ENCODE measurements at places on chromosomes 13 and 19.
A peak's percentile ranks its signal among the peaks of the same experiment; 100 is the strongest.

DNA sequence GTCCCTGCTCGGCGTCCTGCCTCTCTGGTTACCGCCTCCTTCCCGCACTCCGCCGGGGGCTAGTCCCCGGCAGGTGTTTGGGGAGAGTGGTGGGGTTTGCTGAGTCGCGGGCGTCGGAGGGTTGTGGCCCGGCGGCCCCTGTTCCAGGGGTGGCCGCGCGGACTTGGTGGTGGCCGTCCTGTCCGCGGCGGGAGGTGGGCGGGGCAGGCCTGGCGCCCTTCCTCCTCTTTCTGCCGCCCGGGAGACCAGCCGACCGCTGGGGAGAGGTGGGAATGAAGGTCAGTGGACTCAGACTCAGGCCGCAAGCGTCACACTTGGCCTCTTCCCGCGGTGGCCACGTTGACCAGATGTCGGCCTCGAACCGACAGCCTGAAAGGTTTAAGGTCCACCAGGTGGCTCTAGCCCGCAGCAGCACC lies 61.8 kb downstream of the ZNF723 start:
- no peak for DNase-seq

- DNase-seq, result no peak
Observed at GRCh38 chr13:114311387-114311786, 2.9 kb upstream of the CHAMP1 start.

DNA sequence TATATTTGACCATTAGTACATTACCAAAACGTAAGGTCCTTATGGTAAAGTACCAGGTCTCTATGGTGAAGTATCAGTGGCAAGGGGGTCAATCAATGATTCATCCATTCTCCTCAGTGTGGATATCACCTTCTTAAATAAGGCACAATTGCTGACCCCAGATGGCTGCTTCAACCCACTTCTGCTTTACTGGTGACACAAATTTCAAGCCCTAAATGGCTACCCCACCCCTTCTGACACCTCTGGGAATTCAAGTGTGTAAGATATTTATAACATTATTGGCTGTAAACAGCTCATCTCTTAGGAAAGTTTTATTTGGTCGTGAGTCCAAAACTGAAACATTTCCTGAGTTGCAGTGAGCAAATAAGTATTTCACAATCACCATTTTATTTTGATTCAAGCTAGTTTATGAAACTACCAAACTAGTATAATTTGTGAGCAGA lies 7.9 kb upstream of the WBP4 start:
- DNase-seq, result no peak

DNA sequence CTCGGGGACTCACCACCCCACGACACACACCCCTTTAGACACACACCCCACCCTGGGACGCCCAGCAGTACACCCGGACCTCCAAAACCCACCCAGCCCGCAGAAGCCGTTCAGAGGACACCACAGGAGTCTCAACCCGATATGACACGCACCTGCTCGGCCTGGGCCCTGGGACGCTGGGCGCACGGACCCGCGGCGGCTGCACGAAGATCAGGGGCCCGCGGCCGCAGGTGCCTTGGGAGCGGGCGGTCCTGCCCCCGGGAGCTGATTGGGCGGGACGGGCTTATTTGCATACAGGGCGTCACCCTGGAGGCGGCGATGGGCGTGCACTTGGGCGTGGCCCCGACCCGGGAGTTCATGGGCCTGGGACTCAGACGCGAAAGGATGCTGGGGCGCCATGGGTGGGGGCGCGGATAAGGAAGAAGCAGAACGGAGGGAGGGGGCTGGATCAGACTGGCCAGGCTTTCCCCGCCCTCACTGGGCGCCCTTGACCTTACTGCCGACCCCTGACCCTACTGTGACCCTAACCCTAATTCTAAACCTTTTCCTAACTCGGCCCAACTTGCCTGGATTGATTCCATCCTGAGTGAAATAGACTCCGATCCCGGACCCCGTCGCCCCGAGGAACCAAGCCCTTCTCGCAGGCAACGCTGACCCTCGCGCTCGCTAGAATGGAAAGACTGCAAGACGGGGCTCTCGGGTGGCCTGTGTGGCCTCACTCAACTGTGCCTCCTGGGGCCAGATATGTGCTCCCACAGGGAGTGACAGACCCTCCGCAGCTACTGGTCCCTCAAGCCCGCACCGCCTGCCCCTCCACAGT lies at the start of gene MEF2B:
TSS of gene MEF2B (minus strand) at position 211 of the 820 bp plus-strand sequence. CDS start 19,528 bp downstream, outside the sequence.
- DNase-seq, result peak; percentile 75

DNA sequence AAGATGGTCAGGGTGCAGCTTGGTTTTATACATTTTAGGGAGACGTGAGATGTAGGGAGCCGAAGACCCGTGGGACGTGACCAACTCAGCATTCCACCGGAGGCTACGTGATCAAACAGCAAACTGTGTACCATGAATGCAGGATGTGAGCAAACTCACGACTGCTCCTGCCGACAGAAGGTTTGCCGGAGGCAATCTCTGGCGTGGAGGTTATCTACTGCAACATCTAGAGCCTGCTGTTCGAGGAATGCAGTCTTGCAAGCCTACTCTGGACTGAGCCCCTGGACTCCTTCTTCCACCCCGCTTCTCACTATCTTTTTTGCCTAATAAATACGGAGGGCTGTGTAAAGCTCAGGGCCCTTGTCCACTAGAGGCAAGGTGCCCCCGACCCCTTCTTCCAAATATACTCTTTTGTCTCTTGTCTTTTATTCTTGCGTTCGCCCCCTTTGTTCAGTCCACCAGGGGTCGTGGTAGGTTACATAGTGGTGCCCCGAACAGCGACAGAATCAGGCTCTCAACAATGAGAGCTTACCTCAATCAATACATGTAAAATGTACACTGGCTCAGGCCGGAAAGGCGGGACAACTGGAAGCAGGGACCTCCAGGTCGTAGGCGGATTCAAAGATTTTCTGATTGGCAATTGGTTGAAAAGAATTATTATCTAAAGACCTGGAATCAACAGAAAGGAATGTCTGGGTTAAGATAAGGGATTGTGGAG lies 8.9 kb upstream of the OR1I1 start:
- no peak for DNase-seq

GRCh38 chr19:4359627-4360000 lies 16.3 kb downstream of the MPND start:
- no peak for DNase-seq

DNA sequence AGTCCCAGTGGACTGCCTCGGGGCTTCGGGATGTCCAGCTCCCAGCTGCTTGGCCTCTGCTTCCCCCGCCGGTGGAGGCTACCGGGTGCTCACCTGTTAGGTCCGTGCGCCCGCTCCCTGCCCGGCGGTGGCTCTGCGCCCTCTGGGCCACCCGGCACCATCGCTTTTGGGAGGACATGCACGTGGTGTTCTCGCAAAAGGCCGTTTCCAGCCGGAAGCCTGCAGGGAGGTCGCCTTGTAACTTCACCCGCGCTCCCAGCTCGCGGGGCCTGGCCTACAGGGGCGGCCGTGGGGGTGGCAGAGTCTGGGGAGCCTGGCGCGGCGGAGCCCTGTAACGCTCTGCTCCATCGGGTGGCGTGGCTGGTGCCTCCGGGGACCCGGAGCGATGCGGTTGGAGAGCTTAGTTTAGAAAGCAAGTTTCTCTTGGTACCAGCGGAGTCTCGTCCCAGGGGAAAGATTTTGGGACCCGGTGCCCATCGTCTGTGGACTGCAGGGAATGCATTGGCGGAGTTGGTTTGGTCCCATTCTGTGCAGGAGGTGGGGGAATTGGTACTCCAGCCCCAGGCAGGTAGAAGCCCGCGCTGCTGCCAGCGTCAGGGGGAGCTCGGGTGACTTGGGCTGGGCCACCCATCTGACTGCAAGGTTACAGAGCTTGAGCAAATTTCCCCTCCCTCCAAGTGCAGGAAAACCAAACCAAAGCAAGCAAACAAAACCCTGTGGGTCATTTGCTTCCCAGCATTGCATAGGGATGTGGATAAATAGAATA lies 673 bp downstream of the SPATA13 start:
- DNase-seq, result peak; percentile 38

- DNase-seq, result no peak
Observed at GRCh38 chr13:21938168-21938567, 267.3 kb downstream of the FGF9 start.

GRCh38 chr13:74191410-74191809 lies 57.2 kb upstream of the KLF12 start:
- DNase-seq, result no peak

DNA sequence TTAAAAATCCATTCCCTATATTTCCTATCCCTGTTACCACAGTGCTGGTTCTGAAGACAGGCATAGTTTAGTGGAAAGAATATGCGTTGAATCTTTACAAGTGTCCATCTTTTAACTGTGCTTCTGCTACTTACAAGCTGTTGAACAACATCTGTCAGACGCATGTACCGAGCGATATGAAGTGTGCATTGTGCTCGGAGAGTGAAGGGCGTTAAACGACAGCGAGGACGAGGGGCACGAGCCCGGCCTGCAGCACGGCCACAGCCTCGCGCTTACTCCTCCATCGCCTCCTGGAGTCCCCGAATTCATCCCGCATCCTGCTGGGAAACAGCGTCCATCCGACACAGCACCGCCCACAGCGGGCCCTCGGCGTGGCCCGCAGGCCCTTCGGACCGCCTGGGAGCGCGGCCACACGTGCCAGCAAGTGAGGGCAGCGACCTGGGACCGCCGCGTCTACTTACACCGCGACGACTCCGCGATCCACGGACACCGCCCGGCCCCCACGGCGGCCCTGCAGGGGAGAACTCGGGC lies 514 bp downstream of the PCID2 start:
- DNase-seq, result no peak

DNA sequence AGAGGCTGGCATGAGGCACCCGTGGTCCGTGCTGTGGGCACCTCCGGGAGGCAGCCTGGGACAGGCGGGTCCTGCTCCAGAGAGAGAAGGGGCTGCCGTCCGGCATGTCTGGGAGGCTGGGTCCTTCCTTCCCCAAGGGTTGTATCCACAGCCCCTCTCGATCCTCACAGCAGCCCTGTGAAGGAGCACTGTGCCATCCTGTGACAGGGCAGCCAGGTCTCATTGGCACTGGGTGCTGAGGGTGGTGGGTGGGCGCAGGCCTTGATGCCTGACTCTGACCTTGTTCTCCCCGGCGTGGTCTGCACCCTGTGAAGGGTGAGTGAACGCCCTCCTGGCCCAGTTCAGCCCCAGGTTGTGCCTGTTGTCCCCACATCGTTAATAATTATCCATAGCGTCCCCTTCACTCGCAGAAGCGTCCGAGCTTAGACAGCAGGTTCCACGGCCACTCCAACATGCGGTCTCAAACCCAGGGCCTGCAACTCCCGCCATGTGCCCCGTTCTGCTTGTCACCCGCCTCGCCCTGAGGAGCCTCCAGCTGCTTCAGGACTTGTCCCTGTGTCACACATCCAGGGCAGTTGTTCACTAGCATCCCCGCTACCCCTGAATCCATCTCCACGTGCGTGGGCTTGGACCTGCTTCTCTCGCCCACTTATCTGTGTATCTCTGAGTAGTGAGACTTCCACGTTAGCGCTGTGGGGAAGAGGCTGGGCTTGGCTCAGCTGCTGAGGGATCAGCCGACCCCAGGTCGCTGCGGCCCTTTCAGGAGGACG lies 10.6 kb downstream of the ATP11A start:
- DNase-seq, result no peak

- DNase-seq, result no peak
Observed at GRCh38 chr19:14393329-14393728, 12.1 kb downstream of the ADGRE5 start.

GRCh38 chr19:48512504-48513288 lies 1.1 kb upstream of the LMTK3 start:
- DNase-seq, result no peak

DNA sequence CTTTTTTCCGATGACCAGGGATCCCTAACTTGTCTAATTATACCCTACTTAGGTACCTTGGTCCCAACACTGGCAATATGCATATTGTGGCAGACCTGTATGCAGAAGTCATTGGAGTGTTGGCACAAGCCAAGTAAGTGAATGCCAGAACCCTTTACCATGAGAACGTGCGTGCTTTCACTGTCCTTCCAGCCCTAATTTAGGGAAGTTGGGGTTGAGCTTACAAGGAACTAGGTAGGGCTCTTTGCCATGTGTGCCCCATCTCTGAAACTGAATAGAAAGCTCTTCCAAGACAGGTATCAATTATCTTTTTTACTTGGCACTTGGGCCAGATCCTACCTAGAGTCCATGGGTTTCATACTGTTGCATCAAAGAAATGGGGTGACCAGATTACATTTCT lies 93.2 kb downstream of the FRY start:
- no peak for DNase-seq

GRCh38 chr13:41588899-41589298 lies 131.5 kb downstream of the RGCC start:
- peak; percentile 49 for DNase-seq

DNA sequence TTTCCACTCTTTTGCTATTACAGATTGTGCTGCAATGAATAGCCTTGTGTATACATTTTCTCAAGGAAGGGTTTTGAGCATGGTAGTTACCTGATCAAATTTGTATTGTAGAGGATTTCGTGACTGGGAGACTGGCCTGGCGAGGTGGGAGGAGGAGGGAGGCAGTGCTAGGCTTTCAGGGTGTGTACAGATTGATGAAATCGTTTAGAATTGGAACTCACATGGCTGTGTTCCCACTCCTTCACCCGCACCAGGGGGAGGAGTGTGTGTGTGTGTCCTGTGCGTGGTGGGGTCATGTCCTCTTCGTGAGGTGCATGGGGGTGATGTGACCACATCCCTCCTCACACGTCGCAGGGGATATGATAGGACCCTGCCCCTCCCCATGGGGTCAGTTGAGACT lies 8.3 kb downstream of the PGLYRP1 start:
- no peak for DNase-seq

GRCh38 chr19:2097203-2097885 lies 629 bp downstream of the IZUMO4 start:
- DNase-seq, result peak; percentile 54

GRCh38 chr13:45433381-45433790 lies 15.2 kb upstream of the SLC25A30 start:
- DNase-seq, result no peak

GRCh38 chr13:43057653-43058317 lies 34.4 kb downstream of the DNAJC15 start:
- no peak for DNase-seq

DNA sequence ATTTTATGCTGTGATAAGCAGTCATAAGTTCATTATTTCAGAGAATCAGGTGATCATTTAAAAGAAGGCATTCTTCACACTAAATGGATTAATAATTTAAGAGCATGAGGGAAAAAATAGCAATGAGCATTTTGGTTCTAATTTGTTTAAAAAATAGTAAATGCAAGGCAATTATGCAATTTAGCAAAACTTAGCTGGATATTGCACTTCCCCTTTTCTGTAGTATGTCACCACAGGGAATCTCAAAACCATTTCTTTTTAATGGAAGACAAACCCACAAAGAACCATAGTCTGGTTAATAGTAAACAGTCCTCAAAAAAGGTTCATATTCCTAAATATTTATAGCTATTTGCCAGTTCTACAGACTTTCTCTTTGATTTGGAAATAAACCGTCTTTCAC lies 30.2 kb downstream of the COG6 start:
- no peak for DNase-seq

Data from stimulated activated CD4-positive, alpha-beta T cell treated with anti-CD3 and anti-CD28 coated beads, Interleukin-4, amount 100 ng/mL, for 4 hours (primary cell).